ENCODE measurements at places on chromosomes 11 and 22.

- DNase-seq: no peak
Measured at GRCh38 chr11:15660496-15660895, 545.8 kb downstream of the INSC start.

DNA sequence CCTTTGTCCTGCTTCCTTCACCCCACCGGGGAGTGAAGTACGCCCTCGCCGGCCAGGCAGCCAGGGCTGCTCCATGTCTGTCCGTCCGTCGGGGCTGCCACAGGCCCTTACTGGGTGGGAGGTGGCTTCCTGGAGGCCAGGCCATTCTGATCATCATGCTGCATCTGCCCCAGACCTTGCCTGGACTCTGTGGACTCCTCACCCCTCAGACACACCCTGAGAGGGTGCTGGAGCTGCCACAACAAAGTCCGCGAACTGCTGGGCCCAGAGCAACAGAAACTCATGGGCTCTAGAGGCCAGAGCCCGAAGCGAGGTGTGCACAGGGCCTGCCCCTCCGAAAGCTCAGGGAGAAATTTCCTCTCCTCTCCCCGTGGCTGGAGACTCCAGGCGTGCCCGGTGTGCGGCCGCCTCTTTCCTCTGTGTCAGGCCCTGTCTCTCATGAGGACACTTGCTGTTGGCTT, 124.2 kb downstream of the KCNQ1OT1 start:
- DNase-seq: no peak

GRCh38 chr11:43282607-43283440, 29.0 kb upstream of the API5 start:
- peak; percentile 21 for DNase-seq

DNA sequence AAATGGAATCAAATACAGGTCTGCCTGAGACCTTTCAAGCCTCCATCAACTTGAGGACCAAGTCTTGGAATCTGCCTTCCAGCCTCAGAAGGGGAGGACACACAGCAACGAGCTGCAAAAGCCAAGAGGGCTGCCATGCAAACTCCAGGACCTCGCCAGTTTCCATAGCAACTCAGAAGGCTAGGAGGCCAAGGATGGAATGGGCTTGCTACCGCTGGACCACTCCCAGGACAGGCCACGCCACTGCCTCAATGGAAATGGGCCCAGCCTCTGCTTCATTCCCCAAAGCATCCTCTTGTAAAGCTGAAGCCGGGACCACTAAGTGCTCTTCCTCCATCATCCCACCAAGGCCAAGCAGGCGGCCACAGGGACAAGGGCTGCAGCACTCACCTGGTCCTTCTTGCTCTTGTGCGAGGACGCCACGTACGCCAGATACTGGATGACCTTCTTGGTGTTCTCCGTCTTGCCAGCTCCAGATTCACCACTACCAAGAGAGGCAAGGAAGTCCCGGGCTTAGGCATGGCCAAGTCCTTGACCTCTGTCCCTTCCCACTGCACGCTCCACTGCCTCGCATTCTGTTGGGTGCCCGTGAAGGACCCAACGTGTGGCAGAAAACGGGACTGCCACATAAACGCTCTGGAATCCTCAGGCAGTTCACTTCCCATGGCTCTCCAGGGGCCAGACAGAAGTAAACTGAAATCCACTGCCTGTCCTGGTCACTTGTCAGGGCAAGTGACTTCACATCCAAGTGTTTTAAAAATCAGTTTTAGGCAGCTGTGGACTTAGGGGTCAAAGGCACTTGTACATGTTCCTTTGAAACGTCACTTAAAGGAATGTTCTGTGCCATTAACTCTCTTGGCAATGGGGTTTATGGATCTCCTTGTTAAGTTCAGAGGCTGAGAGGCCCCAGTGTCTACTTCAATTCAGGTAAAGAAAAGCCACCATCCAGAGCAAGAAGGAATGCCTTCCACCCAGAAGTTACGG, 61.3 kb downstream of the MYH9 start:
- no peak for DNase-seq

DNA sequence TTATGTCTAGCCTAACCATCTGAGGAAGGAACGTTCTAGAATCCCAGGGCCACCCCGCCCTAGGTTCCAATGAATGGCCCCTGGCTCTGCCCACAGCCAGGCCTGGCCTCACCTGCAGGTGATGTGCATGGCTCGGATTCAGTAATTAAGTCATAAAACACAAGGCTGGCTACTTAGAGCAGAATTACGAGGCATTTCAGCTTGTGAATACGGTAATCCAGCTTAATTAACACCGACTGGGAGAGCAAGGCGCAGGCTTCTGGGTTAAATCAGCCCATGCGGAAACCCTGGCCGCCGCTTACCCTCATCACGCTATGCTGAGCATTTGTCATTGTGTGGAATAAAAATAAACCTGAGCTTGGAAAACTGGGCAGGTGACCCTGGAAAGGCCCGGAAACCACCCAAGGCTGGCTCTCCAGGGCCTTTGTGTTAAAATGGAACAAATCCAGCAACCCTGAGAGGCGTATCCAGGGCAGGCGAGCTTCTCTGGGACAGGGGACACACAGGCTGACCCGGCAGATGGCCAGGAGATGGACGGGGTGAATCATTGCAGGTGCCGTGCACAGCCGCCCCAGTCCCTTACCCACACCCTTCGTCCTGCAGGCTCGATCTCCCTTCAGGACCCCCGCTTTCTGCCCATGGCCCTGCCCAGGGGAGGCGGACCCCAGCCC, 220.2 kb downstream of the CTTN start:
- DNase-seq: no peak

DNA sequence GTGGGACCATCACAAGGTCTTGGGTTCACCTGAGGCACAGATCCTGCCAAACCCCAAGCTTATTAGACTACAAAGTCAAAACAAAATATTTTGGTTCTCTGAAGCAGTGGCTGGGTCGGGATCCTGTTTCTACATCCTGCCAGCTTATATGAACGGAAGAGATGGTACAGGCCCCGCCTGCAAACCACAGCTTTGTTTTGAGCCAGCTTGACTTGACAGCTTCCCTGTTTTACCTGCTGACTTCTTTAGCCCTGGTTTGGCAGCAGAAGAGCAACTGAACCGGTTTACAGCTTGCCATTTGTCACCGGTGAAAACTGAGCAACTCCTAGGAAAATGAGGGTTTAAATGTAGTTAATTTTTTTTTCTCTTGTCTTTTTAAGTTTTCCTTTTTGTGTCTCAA, 11.4 kb downstream of the PACS1 start:
- no peak for DNase-seq

- DNase-seq: no peak
Measured at GRCh38 chr11:2673871-2674471, 25.8 kb downstream of the KCNQ1OT1 start.

- no peak for DNase-seq
Measured at GRCh38 chr11:111913031-111913861, 712 bp downstream of the HSPB2 start.
